ENCODE measurements at places on chromosomes 3 and 15. TPM values are rescaled to one million over a fixed set of nuclear protein-coding genes. Genes with fewer than 3 reads are reported as not detected.

GALNT15 gene
- not detected for polyA plus RNA-seq

DNA sequence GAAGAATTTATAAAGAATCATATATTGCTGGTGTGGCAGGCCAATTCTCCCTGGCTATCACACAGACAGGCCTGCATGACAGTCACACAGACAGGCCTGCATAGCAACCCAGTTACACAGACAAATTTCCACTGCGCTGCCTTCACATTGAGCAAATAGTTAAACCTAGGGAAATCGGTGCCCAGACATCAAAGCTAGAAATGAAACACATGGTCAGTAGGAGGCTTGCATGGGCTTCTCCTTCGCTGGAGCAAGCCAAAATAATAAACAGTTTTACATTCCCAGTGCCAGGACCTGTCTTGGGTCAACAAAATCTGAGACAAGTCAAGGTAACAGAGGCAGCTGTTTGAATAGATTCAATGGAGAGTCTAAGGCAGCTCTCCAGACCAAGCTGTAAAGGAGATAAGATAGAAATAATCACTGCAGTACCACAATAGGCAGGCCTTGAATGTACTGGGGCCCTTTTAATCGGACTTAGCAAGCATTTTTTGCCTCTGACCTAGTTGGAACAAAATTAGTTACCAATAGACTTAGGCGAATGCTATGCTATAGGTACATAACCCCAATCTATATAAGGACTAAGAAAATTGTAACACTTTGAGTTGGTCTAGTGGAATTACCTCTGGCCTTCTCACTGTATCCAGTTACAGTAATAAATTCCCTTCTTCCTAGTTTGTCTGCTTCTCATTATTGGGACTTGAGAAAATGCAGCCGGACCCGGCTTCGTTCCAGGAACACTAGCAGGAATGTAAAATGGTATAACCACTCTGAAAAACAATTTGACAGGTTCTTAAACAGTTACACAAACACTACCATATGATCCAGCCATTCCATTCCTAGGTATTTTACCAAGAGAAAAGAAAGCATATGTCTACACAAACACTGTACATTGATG, 274.7 kb upstream of the UBE2E2 start:
- DNase-seq = no peak

DNA sequence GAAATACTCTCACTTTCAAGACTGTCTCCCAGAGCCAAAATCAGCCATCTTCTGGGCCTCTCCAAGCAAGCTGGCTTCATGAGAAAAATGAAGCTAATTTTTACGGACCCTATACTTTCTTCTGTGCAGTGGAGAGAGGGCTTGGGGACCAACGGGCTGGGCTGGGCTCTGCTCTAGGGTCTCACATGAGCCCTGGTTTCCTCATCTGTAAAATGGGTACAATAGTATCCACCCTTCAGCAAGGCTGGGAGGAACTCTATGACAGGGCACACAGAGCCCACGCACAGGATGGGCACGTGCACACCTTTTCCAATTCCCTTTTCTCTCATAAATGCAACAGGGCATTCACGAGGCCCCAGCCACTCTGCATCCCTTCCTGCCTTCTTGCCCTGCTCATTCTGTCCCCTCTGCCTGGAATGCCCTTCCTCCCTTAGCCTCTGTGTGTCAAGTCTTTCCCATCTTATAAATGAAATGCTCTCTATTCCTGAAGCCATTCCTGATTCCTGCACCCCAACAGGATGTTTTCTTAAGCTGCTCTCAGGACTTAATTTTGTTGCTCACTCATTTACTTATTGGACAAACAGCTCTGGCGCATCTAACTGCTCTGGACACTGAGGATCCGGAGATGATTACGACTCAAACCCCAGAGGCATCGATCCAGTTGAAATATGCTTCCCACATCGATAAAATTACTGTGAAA, 32.9 kb upstream of the SEC13 start:
- DNase-seq = no peak

DNA sequence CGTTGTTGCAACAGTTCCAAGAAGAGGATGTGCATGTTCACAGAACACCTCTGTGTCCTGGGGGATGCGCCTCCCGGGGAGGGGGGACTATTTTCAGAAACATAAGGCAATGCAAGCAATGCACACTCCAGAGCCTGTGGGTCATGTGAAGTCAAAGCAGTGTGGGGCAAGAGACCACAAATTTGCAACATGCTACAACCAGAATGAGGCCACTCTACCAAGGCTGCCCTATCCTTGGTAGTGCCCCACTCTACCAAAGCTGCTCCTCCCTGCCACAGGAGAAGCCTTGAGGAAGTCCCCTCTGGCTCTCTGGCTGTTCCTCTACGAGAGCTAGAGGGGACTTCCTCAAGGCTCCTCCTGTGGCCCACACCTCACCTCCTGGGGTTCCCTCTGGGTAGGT, 8.4 kb upstream of the NR2C2 start:
- no peak for DNase-seq

ROPN1 gene
- polyA plus RNA-seq = not detected

ABCF3 gene
- 53.8 TPM for polyA plus RNA-seq

BFSP2 gene
- 18.6 TPM for polyA plus RNA-seq

DTWD1 gene
- polyA plus RNA-seq = 29.2 TPM

DNA sequence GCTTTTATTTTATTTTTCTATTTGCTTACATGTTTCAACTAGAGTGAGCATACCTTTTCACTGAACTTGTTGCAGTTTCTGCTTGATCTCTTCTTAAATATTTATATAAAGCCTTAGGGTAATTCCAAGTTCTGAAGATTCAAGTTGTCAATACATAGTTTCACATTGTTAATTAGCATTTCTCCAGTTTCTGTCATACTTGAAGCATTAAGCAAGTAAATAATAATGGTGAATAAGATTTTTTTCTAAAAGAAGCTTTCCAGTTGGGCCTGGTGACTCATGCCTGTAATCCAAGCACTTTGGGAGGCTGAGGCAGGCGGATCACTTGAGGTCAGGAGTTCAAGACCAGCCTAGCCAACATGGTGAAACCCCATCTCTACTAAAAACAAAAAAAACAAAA, 53.9 kb downstream of the CALML4 start:
- DNase-seq = no peak

GRCh38 chr15:36458411-36458810, 121.0 kb upstream of the CDIN1 start:
- no peak for DNase-seq

DNA sequence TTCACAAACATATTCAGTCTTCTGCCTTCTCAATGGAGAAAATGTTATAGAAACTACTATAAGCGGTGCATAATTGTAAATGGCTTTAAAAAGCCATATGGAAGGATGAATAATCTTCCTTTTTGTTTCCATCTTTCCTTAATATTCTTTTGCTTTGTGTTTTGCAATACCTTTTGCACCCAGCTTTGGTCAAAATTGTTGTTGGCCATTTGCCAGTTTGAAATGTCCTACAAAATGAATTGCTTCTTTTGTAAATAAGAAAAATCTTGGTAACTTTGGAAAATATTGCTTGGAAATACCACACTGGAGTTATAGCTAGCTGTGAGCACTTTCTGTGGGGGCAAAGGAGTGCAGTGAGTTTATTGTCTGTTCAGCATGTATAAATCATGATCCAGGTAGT, 93.5 kb upstream of the NR2F2 start:
- DNase-seq = no peak

PIK3R4 gene
- polyA plus RNA-seq = 29.9 TPM

- DNase-seq = no peak
Measured at GRCh38 chr15:57375827-57376695, at the start of gene CGNL1. Gene CGNL1 (plus strand): TSS chr15:57376505. CDS start chr15:57438000, 61,495 bp downstream.

DNA sequence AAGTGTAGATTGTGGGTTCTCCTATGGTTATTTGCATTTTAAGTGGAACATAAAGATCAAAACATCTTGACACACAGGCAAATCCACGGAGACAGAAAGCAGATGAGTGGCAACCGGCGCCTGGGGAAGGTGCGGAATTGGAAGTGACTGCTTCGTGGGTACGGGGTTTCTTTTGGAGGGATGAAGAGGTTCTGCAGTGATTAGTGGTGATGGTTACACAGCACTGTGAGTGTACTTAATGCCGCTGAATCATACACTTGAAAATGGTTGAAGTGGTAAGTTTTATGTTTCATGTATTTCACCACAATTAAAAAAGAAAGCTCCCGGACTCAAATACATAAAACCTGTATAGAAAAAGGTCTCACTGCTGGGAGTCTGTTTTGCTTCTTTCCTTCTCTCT, 18.5 kb upstream of the VPS33B start:
- DNase-seq = no peak

DNA sequence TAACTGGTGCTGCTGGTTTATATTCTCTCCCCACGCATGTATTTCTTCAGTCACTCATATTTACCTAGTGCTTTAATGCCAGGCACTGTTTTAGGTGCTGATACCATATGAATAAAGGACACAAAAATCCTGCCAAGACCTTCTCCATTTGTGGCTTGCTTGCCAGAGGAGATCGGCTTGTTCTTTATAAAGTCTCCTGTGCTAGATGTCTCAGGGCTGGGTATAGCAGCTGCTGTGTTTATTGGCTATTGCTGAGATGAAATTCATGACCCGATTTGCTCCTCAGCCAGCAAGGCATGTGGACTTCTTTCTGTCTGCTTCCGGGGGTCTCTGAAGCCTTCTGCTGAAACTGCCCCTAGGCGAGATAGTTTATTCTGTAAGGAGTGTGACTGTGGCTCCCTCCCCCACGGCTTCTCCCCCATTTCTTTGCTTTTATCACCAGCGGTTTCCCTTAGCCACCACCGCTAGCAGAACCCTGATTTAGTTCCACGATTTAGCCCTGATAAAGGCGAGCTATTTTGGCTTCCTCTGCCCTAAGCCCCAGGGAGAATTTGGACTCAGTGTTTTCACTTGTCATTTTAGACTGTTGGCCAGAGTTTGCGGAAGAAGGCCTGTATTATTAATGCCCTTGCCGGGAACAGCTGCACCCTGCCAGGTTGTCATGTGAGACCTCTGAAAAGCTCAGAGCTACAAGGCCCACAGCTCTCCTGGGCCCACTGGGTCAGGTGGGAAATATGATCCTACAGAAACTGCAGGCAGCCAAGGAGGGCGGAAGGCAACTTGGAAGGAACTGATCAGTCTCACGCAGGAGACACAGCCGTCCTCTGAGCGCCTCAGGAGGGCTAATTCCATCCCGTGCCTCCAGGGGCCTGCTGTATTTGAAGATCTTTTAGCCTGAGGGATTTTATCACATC, 46.8 kb downstream of the ST6GAL1 start:
- DNase-seq = no peak

DNA sequence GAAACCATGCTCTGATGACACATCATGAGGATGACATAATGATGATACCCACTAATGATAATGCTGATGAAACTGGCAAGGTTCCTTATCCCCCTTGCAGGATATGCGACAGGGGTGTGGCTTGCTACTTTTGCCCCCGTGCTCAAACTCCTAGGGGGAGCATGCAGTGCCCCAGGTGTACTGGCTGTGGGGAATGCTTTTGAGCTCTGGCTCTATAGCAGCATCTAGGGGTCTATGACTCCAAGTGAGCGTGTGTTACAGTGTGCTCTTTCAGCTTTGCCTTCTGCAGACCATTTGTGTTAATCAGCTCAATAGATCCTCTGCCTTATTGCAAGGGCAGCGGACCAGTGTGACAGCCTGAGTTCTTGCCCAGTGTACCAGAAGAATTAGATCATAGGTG, 1239.5 kb downstream of the SI start:
- no peak for DNase-seq

DNA sequence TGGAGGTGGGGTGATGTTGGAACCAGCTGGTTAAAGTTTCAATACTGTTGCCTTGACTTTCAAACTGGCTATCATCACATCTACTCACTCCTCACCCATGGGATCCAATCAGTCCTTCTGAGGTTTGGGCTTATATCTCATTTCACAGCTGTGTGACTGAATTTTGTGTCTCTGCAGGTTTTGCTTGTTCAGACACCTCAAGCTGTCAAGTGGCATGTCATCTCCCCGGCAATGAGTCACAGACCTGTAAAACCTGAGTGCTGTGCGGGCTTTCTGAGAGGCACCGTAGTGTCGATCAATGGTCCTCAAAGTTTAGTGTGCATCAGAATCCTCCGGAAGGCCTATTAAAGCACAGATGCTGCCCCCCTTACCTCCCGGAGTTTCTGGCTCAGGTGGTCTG, 86.4 kb upstream of the RORA start:
- no peak for DNase-seq

GRCh38 chr15:53351373-53351772, 408.1 kb downstream of the WDR72 start:
- DNase-seq = no peak

DNA sequence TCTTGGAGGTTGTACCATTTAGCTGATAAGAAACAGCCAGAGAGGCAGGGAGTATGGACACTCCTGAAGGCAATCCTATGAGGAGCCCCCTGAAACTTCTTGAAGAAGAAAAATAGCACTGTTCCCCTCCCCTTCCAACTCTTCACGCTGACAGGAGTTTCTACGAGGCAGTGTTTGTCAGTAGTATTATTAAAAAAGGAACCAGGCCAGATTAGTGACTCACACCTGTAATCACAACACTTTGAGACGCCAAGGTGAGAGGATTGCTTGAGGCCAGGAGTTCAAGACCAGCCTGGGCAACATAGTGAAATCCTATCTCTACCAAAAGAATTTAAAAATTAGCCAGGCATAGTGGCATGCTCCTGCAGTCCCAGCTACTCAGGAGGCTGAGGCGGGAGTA, 38.7 kb downstream of the WWTR1 start:
- no peak for DNase-seq

- no peak for DNase-seq
Measured at GRCh38 chr15:29477256-29477655, 207.6 kb upstream of the NSMCE3 start.

RPP25 gene
- polyA plus RNA-seq = 8.9 TPM

FAM43A gene
- polyA plus RNA-seq = 1.6 TPM

DNA sequence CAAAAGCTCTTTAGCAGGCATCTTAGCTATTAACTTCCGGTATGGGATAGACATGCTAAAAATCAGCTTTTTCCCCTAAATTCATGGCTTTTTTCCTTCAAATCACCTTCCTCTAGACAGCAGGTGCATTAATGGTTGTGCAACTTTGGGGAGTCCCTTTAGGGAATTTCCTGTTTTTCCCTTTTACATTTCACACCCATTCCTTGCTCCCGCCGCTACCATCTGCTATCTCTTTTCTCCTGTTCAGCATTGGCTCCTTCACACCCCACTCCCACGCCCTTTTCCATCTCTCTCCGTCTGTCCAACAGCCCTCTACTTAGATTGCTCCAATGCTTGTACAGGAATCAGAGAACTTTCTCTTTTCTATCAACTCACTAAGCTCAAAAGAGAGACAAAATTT, 43.4 kb downstream of the FEZF2 start:
- no peak for DNase-seq

DNA sequence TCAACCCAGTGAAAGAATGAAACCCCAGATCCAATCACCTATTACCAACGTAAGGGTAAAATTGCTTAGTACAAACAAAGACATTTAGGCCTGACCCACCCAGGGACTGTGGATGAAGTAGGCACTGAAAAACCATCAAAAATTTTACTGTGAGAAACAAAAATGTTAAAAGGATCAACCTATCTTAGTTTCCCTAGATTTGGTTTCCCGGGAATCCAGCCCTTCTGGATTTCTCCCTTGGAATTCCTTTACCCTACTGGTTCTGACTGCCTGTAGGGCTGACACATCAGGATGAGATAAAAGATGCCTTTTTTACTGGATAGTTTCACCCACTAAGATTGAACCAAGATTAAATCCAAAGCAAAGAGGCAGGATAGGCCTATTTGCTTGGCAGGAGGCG, 102.7 kb downstream of the SCAPER start:
- DNase-seq = no peak
